Activated naive CD4-positive, alpha-beta T cell treated with anti-CD3 and anti-CD28 coated beads for 36 hours (primary cell): ENCODE measurements at places on chromosomes 4 and X.

GRCh38 chr4:140255927-140256326 lies 101.9 kb upstream of the MAML3 start:
- DNase-seq: no peak

- DNase-seq: peak; percentile 6
Observed at GRCh38 chrX:38260231-38260630, 39.6 kb upstream of the SRPX start.

DNA sequence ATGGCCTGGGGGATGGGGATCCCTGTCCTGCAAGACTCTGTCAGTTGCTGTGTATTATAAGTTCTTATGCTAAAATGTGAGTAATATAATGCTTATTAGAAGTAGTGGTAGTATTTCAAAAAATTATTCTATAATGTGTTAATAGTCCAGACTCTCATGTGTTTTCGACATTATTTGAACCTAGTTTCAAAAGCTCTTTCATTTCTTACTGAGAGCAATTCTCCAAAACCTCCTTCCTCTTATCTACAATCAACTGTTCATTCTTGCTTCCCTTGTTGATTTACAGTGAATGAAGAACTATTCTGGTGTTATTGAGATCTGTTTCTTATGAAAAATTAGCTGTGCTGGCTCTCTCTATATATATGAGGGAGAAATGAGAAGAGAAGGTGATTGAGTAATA lies 32.9 kb upstream of the PTPN13 start:
- DNase-seq: no peak

- DNase-seq: no peak
Observed at GRCh38 chrX:24282381-24283126, 31.3 kb downstream of the SUPT20HL2 start.

DNA sequence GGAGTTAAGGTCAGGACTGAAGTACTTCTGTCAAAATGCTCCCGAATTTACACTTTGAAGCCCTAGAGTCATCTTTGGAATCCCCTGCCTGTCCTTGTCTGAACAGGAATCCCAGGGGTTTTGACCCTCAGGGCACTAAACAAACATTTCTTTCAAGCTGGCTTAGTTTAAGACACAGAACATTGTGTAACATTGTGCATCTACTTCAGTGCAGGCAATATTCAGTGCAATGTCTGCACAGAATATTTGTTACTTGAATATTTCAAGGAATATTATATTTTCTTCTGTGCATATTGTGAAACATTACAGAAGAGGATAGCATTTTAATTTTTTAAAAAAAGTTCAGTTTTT lies 763.4 kb downstream of the PCDH18 start:
- no peak for DNase-seq
